Ascending aorta (tissue), 2 donors: ENCODE measurements at places on chromosomes 12 and 14.

DNA sequence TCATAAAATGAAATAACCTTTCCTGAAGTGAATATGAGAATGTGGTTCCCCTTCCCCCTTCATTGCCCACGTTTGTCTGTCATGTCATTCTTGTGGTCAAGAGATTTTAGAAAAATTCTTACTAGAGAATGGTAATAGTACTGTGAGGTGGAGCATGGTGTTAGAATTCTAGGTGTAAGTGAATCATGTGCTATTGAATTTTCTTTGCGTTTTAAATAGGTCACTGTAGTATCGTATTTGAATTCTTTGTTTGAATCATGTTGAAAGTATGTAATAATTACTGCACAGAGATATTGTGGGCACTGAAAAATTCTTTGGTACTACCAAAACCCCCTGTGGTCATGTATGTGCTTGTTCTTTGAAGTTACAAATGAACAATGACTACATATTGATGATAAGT, 49.9 kb downstream of the FUT8 start:
- H3K27me3 ChIP-seq: no peaks in the 10 kb centered on the region
- no peaks in the 10 kb centered on the region for H3K4me1 ChIP-seq
- H3K4me3 ChIP-seq: no peak overlapping the region
- H3K36me3 ChIP-seq: no peaks in the 10 kb centered on the region
- H3K27ac ChIP-seq: no peak overlapping the region

- no peaks in the 10 kb centered on the region for H3K36me3 ChIP-seq
- DNase-seq: no peak
- no peak within 1 kb of the TSS for H3K4me3 ChIP-seq
- peaks cover 2% of the 10 kb centered on the region for H3K4me1 ChIP-seq
- no peaks in the 10 kb centered on the region for H3K27me3 ChIP-seq
These were observed at the start of gene TEX52 for GRCh38 chr12:2857021-2857431. TEX52 (minus strand) TSS chr12:2857039; CDS start chr12:2857026, 13 bp downstream.

DNA sequence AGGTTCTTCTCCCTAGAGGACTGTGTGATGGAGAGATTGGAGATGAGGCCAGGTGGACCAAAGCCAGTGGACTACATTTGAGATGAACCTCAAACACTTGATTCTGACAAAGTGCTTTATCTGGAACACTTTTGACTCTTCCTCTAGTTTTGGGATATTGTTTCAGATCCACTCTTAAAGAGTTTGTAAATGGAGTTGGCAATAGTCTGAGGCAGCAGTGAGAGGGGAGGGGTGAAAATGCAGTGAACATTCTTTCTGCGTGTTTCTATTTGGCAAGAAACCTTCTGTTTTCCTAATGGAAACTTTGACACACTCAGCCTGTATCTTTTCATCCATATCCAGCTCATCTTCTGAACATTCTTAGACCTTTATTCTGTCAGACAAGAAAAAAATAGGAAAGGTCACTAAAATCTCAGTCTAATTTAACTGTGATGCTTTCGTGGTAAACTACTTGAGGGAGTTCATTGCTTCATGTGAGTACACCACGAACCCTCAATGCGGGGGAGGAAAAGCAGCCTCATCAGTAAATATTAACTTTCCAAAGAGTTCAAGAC, 57.4 kb upstream of the KCNJ8 start:
- H3K4me3 ChIP-seq: no peak overlapping the region
- H3K36me3 ChIP-seq: no peaks in the 10 kb centered on the region
- no peak for DNase-seq

GRCh38 chr12:75922944-75923642, 108.5 kb downstream of the PHLDA1 start:
- no peaks in the 10 kb centered on the region for H3K36me3 ChIP-seq
- no peak overlapping the region for H3K27ac ChIP-seq
- DNase-seq: no peak
- H3K4me3 ChIP-seq: no peak overlapping the region
- no peaks in the 10 kb centered on the region for H3K27me3 ChIP-seq

DNA sequence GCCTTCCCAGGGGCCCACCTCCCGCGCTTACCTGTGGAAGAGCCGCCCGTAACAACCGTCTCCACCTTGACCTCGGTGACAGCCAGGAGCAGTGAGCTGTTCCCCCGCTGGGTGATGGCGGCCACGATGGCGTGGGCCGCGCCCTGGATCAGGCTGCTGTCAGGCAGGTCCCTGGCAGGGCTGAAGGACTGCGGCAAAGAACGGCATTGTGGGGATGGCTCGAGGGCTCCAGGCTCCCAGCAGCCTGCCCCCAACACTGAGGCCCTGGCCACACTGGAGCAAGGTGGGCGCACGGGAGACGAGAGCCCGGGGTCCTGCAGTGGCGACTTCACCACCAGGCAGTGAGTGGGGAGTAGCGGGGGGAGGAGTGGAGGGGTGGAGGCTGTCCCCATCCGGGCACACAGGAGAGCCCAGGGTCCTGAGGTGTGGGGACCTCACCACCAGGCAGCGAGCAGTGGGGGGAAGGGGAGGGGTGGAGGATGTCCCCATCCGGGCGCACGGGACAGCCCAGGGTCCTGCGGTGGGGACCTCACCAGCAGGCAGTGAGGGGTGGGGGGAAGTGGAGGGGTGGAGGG, 25.0 kb downstream of the JAG2 start:
- DNase-seq: no peak
- H3K36me3 ChIP-seq: peaks cover 28% of the 10 kb centered on the region
- H3K4me1 ChIP-seq: no peaks in the 10 kb centered on the region
- H3K4me3 ChIP-seq: no peak overlapping the region
- no peaks in the 10 kb centered on the region for H3K27me3 ChIP-seq

GRCh38 chr14:89085737-89086382, 261.4 kb downstream of the TTC8 start:
- H3K4me1 ChIP-seq: peaks cover 9% of the 10 kb centered on the region
- peak overlapping the region; percentile 12 for H3K4me3 ChIP-seq
- H3K27ac ChIP-seq: peak overlapping the region; percentile 32
- no peaks in the 10 kb centered on the region for H3K36me3 ChIP-seq
- no peak for DNase-seq

DNA sequence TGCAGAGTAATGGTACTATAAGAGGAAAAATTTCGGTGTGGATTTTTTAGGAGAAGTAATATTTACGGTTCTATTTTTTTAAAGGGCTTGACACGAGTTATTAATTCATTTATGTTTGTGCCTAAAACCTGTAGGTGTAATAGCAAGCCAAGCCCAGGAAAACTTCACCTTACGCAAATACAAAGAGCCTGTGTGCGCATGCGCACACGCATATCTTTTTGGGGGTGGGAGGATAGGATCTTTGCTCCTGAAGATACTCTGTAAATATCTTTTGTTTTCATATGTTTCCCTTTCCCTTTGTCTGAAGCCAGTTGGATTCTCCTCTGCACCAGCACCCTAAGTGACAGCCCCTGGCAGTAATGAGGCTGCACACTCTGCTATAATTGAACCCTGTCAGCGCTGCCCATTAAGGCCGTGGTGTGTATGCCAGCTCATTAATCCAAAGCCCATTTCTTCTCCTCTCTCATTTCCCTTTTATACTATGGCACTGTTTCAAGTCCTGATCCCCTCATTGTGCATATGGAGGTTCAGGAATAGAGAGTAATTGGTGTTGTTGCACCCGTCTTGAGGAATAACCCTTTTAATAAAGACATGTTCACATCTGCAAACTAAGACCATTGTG, 327.2 kb upstream of the E2F7 start:
- H3K4me3 ChIP-seq: no peak overlapping the region
- H3K27me3 ChIP-seq: no peaks in the 10 kb centered on the region
- no peak overlapping the region for H3K27ac ChIP-seq
- no peak for DNase-seq

- no peak overlapping the region for H3K4me3 ChIP-seq
- no peaks in the 10 kb centered on the region for H3K27me3 ChIP-seq
- no peak overlapping the region for H3K27ac ChIP-seq
- no peak for DNase-seq
- H3K36me3 ChIP-seq: no peaks in the 10 kb centered on the region
These were observed 120.5 kb downstream of the KCNMB4 start for GRCh38 chr12:70486588-70486987.

GRCh38 chr14:104222396-104223036, 84.1 kb downstream of the KIF26A start:
- H3K27me3 ChIP-seq: no peaks in the 10 kb centered on the region
- no peaks in the 10 kb centered on the region for H3K4me1 ChIP-seq
- H3K4me3 ChIP-seq: no peak overlapping the region

DNA sequence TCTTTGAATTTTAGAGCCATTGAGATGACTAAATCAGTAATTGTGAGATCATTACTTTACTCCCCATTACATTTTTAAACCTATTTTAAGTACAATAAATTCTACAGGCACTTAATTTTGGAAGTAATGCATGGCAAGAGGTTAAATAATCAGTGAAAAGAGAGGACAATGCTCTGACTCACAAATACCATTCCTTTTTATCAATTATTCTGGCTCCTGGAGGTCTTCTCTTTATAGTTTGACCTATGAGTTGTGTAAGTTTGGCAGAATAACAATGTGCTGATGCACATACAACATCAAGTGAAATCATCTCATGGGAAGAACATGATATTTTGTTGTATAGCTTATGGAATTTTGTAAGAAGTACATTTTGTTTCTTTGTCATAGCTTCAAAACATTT, 166.7 kb downstream of the TMTC3 start:
- H3K4me3 ChIP-seq: no peak overlapping the region
- no peak overlapping the region for H3K27ac ChIP-seq

DNA sequence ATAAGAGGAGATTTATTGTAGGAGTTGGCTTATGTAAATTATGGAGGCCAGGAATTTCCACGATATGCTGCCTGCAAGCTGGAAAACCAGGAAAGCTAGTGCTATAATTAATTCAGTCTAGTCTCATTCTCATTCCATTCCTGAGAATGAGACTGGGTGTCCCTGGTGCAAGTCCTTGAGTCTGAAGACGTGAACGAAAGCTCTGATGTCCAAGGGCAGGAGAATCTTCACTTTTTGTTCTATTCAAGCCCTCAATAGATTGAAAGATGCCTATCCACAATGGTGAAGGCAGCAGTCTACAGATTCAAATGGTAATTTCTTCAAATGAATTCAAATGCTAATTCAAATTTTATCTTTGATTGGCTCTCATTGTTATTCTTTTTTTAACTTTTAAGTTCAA, 851.1 kb upstream of the MGAT4C start:
- no peaks in the 10 kb centered on the region for H3K4me1 ChIP-seq
- H3K4me3 ChIP-seq: no peak overlapping the region
- no peaks in the 10 kb centered on the region for H3K27me3 ChIP-seq
- no peaks in the 10 kb centered on the region for H3K36me3 ChIP-seq

- H3K27ac ChIP-seq: no peak overlapping the region
- H3K4me1 ChIP-seq: no peaks in the 10 kb centered on the region
- H3K36me3 ChIP-seq: no peaks in the 10 kb centered on the region
- H3K4me3 ChIP-seq: no peak overlapping the region
- no peak for DNase-seq
- no peaks in the 10 kb centered on the region for H3K27me3 ChIP-seq
These were observed 269.3 kb downstream of the DAD1 start for GRCh38 chr14:22319526-22320361.

- H3K4me3 ChIP-seq: no peak overlapping the region
- no peak overlapping the region for H3K27ac ChIP-seq
- no peaks in the 10 kb centered on the region for H3K36me3 ChIP-seq
- no peaks in the 10 kb centered on the region for H3K27me3 ChIP-seq
- no peaks in the 10 kb centered on the region for H3K4me1 ChIP-seq
- no peak for DNase-seq
These were observed 31.9 kb downstream of the FBXO34 start for GRCh38 chr14:55303125-55303499.

DNA sequence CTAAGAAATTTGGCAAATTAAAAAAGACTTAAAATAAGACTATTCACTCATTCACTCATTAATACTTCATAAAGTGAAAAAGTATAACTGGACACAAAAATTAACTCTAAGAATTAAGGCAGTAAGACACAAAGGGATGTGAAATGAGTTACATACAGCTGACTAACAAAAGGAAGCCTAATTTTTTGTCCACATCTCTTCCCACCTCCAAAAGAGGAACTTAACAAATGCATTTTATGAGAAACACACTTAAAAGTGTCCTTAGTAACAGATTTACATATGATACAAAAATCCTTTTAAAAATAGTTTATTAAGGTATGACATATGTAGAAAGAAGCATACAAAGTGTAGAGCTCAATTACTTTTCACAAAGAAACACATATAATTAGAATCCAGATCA, 88.9 kb downstream of the NUMB start:
- H3K4me1 ChIP-seq: no peaks in the 10 kb centered on the region
- no peaks in the 10 kb centered on the region for H3K36me3 ChIP-seq
- H3K4me3 ChIP-seq: no peak overlapping the region
- no peaks in the 10 kb centered on the region for H3K27me3 ChIP-seq
- no peak overlapping the region for H3K27ac ChIP-seq

DNA sequence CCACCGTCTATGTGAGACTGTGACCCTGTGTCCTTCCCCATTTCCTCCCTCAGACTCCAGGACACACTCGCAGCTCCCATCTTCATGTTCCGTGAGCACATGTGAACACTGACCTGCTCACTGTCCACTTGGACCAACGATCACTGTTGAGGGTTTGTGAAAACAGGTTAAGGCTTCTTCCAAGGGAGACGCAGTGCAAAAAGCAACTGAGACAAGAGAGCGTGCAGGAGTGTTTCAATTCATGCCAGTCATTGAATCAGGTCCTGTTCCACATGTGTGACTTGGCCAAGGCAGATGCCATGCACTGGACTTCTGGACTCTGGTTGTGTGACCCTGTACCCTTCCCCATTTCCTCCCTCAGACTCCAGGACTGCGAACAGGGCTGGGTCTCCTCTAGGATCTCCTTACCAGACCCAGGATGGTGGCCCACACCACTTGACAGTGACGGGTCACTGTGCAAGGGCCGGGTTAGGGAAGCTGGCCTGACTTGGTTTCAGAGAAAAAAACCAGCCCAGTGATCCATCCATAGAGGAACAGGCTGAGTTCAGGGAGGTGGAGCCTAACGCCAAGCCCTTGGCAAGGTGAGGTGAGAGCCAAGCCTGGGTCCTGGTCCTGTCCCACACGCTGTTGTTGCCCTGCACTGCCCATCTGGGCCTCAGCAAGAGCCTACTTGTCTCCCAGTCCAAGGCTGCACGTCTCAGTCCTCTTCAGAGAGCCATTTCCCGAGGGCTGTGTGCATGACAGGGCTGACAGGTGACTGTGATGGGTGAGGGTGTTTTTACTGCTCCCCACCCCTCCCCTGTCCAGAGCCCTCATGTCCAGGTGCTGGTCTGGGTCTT, 5.7 kb upstream of the KRT5 start:
- no peak overlapping the region for H3K27ac ChIP-seq
- no peaks in the 10 kb centered on the region for H3K27me3 ChIP-seq
- no peak overlapping the region for H3K4me3 ChIP-seq
- H3K4me1 ChIP-seq: no peaks in the 10 kb centered on the region

GRCh38 chr12:127363392-127363791, 903.6 kb upstream of the TMEM132C start:
- no peak overlapping the region for H3K27ac ChIP-seq
- no peaks in the 10 kb centered on the region for H3K4me1 ChIP-seq
- no peak overlapping the region for H3K4me3 ChIP-seq
